ENCODE measurements at places on chromosomes 7 and 10.

DNA sequence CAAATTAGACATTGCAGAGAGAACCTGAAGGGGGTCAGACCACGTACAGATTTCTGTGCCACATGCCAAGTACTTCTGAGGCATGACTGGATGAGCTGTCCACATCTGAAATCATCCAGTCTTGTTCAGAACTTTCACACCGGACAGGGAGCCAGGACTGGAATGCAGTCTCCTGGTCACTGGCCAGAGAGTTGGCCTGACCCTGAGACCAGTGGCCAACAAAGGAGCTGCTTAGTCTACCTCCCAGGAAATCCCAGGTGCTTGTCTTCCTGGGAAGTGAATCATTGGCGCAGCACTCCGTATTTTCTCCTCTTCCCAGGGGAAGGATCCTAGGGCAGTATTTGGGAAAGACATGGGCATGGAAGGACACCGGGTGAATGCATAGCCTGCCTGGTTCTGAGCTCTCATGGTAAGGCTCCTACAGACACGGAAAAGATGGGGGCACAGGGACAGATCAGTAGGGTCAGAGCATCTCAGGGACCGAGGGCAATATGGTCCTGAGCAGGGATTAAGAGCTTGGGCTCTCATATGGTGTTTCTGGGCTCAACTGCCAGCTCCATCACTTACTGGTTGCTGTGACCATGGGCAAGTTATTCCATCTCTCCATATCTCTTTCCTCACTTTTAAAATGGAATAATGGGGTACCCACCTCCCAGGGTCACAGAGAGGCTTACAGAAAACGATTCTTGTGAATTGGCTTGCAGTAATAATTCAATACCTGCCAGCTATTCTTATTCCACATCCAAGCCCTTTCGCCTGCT, 1.3 kb upstream of the SCD start:
- DNase-seq = peak; percentile 35

DNA sequence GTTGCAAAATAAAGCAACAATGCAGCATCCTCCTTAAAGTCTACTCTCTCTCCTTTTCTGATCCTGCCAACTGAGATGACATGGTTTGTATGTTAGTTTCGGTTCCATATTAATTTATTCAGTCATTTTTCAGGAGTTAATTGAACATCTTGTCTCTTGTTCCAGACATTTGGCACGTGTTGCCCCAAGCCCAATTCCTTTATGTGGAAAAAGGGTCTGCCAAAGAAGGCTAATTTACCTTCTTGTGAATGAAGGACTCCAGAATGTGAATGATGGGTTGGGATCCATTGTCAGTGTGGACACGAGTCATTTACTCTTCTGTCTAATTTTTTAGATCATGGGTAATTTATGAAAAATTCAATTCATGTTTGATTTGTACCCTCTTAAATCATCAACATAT, 350.9 kb upstream of the LRGUK start:
- no peak for DNase-seq

- no peak for DNase-seq
Observed at GRCh38 chr7:52285689-52286088, 749.7 kb upstream of the POM121L12 start.

GRCh38 chr10:5546891-5547680, 22.3 kb downstream of the CALML3 start:
- no peak for DNase-seq

GRCh38 chr10:63887023-63887589, 365.9 kb downstream of the REEP3 start:
- DNase-seq = peak; percentile 16

DNA sequence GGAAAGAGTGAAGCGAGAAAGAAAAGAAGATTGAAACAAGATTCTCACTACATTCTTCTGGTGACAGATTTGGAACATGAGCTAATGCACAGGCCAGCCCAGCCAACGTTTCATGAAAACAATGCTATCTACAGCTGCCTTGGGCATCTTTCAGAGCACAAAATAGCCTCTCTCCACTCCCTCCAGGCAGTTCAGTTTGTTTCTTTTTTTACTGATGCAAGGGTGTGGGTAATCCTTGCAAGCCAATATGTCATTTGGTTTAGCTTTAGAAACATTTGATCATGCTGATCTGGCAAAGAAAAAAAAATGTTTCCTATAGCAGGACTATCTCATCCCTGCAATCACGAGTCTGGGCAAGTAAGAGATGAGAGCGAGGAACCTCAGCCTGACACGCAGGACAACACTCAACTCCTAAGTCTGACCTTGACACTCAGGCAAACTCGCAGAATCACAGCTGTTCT, 35.9 kb downstream of the SVIL start:
- no peak for DNase-seq
